HFF-Myc (cell line): ENCODE measurements at places on chromosomes 3 and 15.

DNA sequence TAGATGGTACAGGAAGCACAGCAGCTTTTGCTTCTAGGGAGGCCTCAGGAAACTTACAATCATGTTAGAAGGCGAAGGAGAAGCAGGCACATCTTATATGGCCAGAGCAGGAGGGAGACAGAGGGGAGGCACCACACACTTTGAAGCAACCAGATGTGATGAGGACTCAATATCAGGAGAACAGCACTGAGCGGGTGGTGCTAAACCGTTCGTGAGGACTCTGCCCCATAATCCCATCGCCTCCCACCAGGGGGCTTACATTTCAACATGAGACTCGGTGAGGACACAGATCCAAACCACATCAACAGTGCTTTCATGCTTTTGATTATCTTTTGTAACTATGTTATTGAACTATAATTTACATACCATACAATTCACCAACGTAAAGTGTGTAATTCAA, 7.6 kb upstream of the TMEM44 start:
- DNase-seq, result no peak

- DNase-seq, result peak; percentile 45
Observed at GRCh38 chr3:4350789-4351163, 47.6 kb downstream of the SETMAR start.

- no peak for DNase-seq
Observed at GRCh38 chr15:92163641-92164040, 230.0 kb upstream of the ST8SIA2 start.

DNA sequence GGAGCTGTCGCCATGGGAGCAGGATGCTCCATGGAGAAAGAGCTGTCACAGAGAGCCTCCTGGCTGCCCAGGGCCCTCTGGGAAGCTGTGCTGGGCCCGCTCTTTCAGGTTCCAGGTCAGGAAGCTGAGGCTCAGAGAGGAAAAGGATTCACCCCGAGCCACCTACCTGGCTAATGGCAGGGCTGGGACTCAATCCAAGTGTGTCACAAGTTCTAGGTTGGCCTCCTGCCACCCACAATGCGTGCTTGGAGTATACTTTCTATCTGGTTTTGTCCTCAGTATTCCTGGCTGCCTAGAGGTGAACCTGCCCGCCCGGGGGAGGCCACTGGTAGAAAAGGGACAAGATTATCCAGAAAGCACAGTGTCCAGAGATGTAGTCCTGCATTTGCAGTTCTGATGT, 23.6 kb downstream of the FAH start:
- DNase-seq, result no peak

DNA sequence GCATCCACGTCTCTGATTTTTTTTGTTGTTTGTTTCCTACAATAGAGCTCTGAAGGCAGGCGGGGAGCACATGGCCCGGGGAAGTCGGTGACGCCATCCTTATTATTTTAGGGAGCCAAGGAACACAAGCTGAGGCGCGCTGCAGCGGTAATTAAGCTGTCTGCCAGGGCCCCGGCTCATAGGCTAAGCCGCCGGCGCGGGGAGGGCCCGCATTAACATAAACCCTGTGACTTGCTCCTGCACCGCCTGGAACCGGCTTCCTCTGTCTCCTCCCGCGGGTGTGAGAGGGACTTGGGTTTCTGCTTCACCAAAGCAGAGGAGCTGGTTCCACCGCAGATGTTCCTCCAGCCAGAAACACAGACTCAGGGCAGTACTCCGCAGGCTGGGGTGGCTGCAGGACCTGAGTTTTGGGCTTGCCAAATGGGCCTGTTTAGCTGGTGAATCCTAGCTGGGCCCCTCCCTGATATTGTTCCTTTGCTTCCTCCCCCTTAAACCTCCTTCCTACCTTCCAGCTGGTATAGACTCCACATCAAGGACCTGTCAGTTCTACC, 25.3 kb downstream of the ANP32A start:
- no peak for DNase-seq

DNA sequence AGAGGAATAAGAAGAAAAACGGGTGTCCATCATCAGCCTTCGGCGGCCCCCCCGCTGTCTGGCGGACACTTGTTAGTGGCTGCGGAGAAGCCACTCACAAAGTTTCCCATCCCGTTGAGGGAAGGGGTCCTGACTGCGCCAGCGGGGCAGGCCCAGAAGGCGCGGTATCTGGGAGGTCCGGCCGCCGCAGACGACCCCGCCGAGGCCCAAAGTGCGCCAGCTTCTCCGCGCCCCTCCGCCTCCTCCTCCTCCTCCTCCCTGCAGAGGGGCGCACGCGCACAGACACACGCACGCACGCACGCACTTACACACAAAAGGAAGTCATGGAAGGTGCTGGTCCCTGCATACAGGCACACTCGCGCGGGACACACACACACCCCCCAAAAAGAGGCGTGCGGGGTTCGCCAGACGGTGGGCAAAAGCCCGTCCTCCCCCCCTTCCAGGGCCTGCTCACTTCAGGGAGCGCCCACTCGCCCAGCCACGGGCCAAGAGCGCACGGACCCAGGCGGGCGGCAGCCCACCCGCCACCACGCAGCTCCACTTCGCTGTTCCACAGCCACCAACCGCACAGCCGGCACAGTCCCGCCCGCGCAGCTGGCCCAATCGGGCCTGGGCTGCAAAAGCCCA, 18.0 kb downstream of the ZNF148 start:
- DNase-seq, result no peak

DNA sequence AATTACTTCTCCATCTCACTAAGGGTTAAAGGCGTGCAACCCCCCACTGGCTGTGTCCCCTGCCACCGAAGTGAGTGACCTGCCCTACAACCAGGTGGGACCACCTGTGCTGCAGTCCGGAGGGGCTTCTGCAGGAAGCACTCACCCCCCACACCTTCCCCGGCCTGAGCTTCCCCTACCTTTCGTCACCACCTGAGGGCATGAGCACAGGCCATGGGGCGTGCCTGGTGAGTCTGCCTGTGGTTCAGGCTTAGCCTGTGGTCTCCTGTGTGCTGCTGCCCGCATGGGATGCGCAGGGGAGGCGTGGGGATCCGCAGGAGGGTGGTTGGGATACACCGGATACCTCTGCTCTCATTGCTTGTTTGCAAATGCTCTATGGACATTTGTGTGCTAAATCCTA, 46.0 kb downstream of the KLHL25 start:
- no peak for DNase-seq
